Mesenteric fat pad (tissue), 1 donor: ENCODE measurements at places on chromosomes 7 and 10. TPM values are rescaled to one million over a fixed set of nuclear protein-coding genes. Genes with fewer than 3 reads are reported as not detected.

The COL26A1 gene
- total RNA-seq: not detected

GRCh38 chr7:55240418-55241142, 124.6 kb upstream of the LANCL2 start:
- no peak for DNase-seq

The GPR141 gene
- total RNA-seq: 0.77 TPM

DNA sequence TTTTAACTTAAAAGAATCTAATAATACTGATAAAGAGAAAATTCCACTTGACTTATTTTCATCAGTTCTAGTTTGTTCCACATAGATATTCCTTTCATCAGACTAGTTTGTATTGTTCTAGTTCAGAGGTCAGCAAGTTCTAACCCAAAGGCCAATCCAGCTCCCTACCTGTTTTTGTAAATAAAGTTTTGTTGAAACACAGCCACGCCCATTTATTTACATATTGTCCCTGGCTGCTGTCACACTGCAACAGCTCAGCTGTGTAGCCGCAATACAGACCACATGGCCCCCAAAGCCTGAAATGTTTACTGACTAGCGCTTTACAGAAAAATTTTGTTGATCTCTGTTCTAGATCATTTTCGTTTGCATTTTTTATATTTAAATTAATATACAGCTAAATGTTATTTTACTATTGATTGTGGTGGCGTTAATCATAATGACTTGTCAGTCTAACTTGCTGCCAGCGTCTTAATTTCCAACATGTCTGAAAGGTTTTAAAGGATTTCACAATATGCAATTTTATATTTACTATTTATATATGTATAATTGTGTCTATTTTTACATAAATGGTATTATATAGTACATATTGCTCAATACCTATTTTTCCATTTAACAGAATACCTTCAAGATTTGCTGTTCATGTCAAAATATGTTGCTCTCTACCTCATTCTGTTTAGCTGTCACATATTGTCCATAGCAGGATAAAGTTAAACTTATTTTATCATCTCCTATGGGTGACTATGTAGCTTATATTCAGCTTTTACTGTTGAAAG, 159.3 kb downstream of the DYNC1I1 start:
- no peak for DNase-seq

- no peak for DNase-seq
These were observed 605.4 kb downstream of the INHBA start for GRCh38 chr7:41097501-41097900.

The CCDC146 gene
- 11.4 TPM for total RNA-seq

DNA sequence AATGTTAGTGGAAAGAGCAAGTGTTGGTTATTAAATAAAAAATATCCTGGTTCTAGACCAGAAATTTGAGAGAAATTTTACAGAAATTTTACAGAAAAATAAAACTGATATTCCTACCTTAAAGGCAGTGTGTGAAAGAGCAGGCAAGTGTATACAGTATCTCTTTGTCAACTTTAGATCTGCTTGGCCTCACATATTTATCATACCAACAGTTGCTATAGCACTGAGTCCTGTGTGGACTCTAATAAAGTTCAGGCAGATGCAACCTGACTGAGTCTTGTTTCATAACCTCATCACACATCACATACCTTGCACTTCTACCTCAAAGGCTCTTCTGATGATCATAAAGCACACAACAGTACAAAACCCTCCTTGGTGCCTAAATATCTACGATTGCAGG, 552.4 kb upstream of the PCDH15 start:
- DNase-seq: no peak

- no peak for DNase-seq
These were observed 47.3 kb downstream of the CDCA7L start for GRCh38 chr7:21898265-21898930.

The KIAA1217 gene
- 74.8 TPM for total RNA-seq

- no peak for DNase-seq
These were observed 717.9 kb downstream of the PHTF2 start for GRCh38 chr7:78516450-78516849.
